ENCODE measurements at places on chromosomes 13 and 19. TPM values are rescaled to one million over a fixed set of nuclear protein-coding genes. Genes with fewer than 3 reads are reported as not detected.

- H3K4me3 ChIP-seq, result no peak overlapping the region
- H3K36me3 ChIP-seq, result no peaks in the 10 kb centered on the region
- H3K27ac ChIP-seq, result peak overlapping the region; percentile 31
- DNase-seq, result peak; percentile 72
- no peaks in the 10 kb centered on the region for H3K27me3 ChIP-seq
Observed at GRCh38 chr19:33343859-33344572, 29.5 kb upstream of the CEBPG start.

DNA sequence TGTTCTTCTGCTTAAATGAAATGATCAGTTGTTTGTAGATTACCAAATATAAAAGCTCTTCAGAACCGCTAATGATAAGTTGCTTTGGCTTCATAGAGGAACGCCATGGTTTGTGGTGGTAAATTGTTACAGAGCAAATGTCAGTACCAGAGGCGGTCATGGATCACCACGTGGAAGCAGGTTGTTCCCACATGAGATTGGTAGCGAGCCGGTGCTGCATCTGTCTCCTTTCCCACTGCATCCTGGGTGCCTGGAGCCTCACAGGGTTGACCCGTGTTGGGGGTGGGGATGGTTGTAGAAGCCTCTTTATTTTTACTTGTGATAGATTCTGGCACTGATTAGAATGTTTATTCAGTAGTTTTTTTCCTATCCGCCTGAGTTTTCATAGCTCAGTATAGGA is 14.7 kb downstream of the GARRE1 start:
- DNase-seq, result no peak
- H3K4me1 ChIP-seq, result peaks cover 18% of the 10 kb centered on the region
- no peaks in the 10 kb centered on the region for H3K36me3 ChIP-seq
- H3K4me3 ChIP-seq, result no peak overlapping the region
- peak overlapping the region; percentile 47 for H3K27ac ChIP-seq
- no peaks in the 10 kb centered on the region for H3K27me3 ChIP-seq

GRCh38 chr19:43471091-43471490 is 5.7 kb upstream of the LYPD3 start:
- no peaks in the 10 kb centered on the region for H3K27me3 ChIP-seq
- no peak for DNase-seq
- H3K36me3 ChIP-seq, result no peaks in the 10 kb centered on the region
- H3K27ac ChIP-seq, result no peak overlapping the region
- no peak overlapping the region for H3K4me3 ChIP-seq

GRCh38 chr19:44637390-44637764 is 6.3 kb upstream of the PVR start:
- no peak overlapping the region for H3K4me3 ChIP-seq
- no peaks in the 10 kb centered on the region for H3K36me3 ChIP-seq

- no peaks in the 10 kb centered on the region for H3K36me3 ChIP-seq
- no peak overlapping the region for H3K4me3 ChIP-seq
- H3K27ac ChIP-seq, result no peak overlapping the region
Observed at GRCh38 chr13:109567315-109567714, 219.1 kb downstream of the IRS2 start.

DNA sequence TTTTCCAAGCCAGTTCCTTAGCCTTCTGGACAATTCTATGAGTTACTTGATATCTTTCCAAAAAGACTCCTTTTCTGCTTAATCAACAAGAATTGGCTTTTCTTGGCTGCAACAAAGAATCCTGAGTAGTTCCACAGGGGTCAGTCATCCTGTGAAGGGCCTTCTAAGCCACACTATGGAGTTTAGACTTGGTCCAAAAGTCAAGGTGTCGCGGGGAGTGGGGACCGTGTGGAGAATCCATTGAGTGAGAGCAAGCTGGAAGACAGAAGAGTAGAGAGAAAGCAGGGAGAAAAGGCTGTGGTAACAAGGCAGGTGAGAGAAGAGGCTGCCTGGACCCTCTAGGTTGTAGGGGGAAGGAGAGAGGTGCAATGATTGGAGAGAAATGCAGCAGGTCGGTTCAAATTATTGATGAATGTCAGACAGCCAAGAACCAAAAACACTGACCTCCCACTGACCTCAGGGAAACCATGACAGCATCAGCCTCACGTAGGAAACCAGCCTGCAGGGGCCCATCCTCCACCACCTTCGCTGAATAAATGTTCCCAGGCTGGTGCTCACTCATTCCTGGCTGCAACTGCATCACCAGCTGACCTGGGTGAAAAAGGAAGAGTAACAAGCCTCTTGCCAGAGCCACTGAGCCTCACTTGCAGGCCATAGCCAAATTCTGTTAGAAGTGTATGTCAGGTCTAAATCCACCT is 7.1 kb upstream of the IFT88 start:
- no peaks in the 10 kb centered on the region for H3K4me1 ChIP-seq
- H3K4me3 ChIP-seq, result no peak overlapping the region
- no peak overlapping the region for H3K27ac ChIP-seq
- H3K36me3 ChIP-seq, result no peaks in the 10 kb centered on the region

TNFAIP8L1 gene
- 17.1 TPM for polyA plus RNA-seq

- peaks cover 6% of the 10 kb centered on the region for H3K4me1 ChIP-seq
- H3K4me3 ChIP-seq, result no peak overlapping the region
- no peak overlapping the region for H3K27ac ChIP-seq
- H3K27me3 ChIP-seq, result peaks cover 34% of the 10 kb centered on the region
Observed at GRCh38 chr19:14977128-14977527, 2.5 kb downstream of the SLC1A6 start.

GRCh38 chr13:21894703-21895699 is 224.1 kb downstream of the FGF9 start:
- no peaks in the 10 kb centered on the region for H3K36me3 ChIP-seq
- no peak overlapping the region for H3K27ac ChIP-seq

DNA sequence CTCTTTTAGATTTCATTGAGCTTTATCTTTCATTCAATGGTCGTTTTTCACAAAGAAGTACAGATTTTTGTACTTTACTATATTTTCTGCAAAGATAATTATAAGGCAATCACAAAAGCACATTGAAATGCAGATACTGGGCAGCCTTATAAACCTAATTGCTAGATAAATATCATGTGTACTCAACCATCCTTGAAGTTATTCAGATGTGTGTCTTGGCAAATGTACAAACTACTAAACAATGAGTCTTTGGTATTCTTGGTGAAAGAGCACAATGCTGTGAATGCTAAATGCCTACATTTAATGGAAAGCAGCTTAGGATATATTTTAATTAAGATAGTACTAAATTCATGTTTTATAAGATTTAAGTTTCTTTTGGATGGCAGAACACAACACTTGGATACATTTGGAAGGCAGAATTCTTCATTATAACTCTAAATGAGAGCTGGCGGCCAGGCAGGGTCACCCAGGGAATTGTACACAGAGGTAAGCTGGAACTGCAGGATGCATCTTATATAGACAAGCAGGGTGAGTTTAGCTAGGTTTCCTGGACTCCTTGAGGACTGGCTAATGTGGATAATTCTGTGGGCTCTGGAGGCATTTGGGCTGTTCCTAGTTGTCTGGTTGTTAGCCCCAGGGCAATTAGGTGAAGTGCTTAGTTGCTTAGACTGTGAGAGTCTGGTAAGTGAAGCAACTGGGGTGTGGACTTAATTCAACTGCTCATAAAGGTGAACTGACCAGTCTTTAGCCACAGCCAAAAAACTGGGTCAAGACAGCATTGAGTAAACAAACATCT is 286.6 kb downstream of the PCDH20 start:
- H3K4me3 ChIP-seq, result no peak overlapping the region
- DNase-seq, result no peak
- no peaks in the 10 kb centered on the region for H3K36me3 ChIP-seq

GRCh38 chr13:110294146-110294545 is 12.8 kb downstream of the COL4A1 start:
- no peaks in the 10 kb centered on the region for H3K36me3 ChIP-seq
- peak; percentile 67 for DNase-seq
- no peaks in the 10 kb centered on the region for H3K27me3 ChIP-seq
- H3K4me1 ChIP-seq, result no peaks in the 10 kb centered on the region
- no peak overlapping the region for H3K4me3 ChIP-seq

ZNF534 gene
- polyA plus RNA-seq, result 0.09 TPM

- no peak for DNase-seq
- H3K27me3 ChIP-seq, result no peaks in the 10 kb centered on the region
- H3K36me3 ChIP-seq, result no peaks in the 10 kb centered on the region
Observed at GRCh38 chr19:29631450-29631849, 25.4 kb downstream of the POP4 start.

DNA sequence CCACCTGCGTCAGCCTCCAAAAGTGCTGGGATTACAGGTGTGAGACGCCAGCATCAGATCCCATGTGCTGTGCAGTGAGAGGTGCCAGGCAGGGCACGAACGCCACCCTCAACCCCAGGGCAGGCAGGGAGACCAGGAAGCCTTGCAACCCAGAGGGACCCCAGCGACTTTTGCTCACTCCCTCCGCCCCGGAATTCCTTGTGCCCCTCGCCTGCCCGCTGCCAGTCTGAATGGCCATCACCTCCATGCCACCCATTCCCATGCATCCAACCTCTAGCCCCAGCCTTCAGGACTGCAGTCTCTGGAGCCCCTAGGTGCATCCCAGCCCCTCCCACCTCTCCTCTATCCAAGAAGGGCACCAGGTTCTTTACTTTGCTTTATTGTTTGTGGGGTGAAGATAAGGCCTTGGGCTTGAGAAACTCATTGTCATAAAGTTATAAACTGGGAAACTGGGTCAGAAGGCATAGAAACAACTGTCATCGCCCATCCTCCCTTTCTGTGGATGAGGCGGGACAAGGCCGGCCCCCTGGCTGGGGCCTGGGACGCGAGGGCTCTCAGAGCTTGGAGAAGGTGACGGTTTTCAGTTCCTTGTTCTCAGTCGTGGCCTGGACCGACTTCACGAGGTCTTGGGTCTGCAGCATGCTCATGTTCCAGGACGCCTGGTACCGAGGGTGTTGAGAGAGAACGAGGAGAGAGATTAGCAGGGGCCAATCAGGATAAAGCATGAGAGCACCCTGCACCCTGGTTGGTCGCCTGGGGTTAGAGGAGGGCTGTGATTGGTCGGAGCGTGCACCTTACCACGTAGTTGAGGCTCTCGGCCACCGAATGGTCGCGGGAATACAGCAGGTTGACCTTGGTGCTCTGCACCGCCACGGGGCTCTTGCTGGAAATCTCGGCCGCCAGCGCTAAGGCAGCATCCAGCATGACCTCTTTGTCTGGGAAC is 2.6 kb upstream of the LGALS4 start:
- H3K4me3 ChIP-seq, result no peak overlapping the region
- H3K27me3 ChIP-seq, result no peaks in the 10 kb centered on the region
- no peak overlapping the region for H3K27ac ChIP-seq
- no peak for DNase-seq

DNA sequence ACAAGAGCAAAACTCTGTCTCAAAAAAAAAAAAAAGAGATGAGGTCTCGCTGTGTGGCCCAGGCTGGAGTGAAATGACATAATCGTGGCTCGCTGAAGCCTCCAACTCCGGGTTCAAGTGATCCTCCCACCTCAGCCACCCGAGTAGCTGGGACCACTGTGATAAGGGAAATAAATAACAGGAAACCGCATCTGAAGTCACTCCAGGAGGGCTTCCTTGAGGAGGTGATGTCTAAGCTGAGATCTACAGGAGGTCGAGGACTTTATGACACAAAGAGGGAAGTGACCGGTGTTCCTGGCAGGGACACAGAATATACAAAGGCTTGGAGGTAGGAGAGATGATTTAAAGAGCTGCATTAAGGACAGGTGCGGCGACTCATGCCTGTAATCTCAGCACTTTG is 8.9 kb upstream of the NR2F6 start:
- no peaks in the 10 kb centered on the region for H3K36me3 ChIP-seq
- no peak overlapping the region for H3K4me3 ChIP-seq
- H3K4me1 ChIP-seq, result no peaks in the 10 kb centered on the region
- DNase-seq, result no peak
- no peaks in the 10 kb centered on the region for H3K27me3 ChIP-seq

DNA sequence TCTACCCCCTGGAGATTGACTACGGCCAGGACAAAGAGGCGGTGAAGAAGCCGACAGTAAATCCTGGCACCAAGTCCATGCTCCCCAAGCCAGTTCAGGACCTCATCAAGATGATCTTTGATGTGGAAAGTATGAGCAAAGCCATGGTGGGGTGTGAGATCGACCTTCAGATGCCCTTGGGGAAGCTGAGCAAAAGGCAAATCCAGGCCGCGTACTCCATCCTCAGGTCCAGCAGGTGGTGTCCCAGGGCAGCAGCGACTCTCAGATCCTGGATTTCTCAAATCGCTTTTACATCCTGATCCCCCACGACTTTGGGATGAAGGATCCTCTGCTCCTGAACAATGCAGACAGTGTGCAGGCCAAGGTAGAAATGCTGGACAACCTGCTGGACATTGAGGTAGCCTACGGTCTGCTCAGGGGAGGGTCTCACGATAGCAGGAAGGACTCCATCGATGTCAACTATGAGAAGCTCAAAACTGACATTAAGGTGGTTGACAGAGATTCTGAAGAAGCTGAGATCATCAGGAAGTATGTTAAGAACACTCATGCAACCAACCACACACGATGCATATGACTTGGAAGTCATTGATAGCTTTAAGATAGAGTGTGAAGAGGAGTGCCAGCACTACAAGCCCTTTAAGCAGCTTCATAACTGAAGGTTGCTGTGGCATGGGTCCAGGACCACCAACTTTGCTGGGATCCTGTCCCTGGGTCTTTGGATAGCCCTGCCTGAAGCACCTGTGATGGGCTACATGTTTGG is 24.0 kb upstream of the ANKRD10 start:
- no peaks in the 10 kb centered on the region for H3K4me1 ChIP-seq
- H3K36me3 ChIP-seq, result no peaks in the 10 kb centered on the region
- H3K27me3 ChIP-seq, result no peaks in the 10 kb centered on the region

TJP3 gene
- 245 TPM for polyA plus RNA-seq

NKPD1 gene
- not detected for polyA plus RNA-seq

- no peaks in the 10 kb centered on the region for H3K27me3 ChIP-seq
- no peaks in the 10 kb centered on the region for H3K4me1 ChIP-seq
- no peaks in the 10 kb centered on the region for H3K36me3 ChIP-seq
- no peak overlapping the region for H3K27ac ChIP-seq
- H3K4me3 ChIP-seq, result no peak overlapping the region
- no peak for DNase-seq
Observed at GRCh38 chr13:60111691-60112090, 52.0 kb downstream of the DIAPH3 start.

DNA sequence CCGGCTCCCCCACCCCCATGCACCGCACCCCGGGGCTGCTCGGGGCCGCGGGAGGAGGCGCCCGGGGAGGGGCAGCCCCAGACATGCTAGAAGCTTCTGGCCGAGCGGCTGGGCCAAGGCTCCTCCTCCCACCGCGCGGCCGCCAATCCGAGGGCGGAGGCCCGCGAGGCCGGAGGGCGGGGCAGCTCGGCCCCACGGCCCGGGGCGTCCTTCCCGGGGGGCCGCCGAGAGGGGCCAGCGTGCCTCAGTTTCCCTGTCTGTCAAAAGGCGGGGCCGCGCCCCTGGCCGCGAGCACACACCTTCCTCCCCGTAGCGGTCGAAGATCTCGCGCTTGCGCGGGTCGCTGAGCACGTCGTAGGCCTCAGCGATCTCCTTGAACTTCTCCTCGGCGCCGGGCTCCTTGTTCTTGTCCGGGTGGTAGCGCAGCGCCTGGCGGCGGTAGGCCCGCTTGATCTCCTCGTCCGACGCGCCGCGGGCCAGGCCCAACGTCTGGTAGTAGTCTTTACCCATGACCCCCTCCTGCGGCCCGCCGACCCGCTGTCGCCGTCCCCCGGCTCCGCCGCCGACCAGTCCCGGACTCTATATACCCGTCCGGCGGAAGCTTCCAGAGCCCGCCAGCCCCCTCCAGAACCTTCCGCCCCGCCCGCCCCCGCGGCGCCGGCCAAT is at the start of gene DNAJB1:
Gene DNAJB1, minus strand, starts transcription at position 558 of the 666 bp plus-strand sequence. Its CDS starts 48 bp downstream, at position 510.
- peak within 1 kb of the TSS; percentile 98 for H3K4me3 ChIP-seq
- peaks cover 30% of the 10 kb centered on the region for H3K36me3 ChIP-seq
- no peaks in the 10 kb centered on the region for H3K4me1 ChIP-seq
- H3K27ac ChIP-seq, result peak within 1 kb of the TSS; percentile 100
- peak; percentile 92 for DNase-seq

SYNGR4 gene
- not detected for polyA plus RNA-seq

URAD gene
- polyA plus RNA-seq, result 30.6 TPM

PRTN3 gene
- not detected for polyA plus RNA-seq

CAPN12 gene
- polyA plus RNA-seq, result 14.3 TPM

- H3K27me3 ChIP-seq, result no peaks in the 10 kb centered on the region
- H3K27ac ChIP-seq, result no peak overlapping the region
- DNase-seq, result no peak
Observed at GRCh38 chr13:72218966-72219365, 352.0 kb upstream of the DACH1 start.

Data from sigmoid colon (tissue), 7 donors.